ENCODE measurements at places on chromosomes 4 and X.

DNA sequence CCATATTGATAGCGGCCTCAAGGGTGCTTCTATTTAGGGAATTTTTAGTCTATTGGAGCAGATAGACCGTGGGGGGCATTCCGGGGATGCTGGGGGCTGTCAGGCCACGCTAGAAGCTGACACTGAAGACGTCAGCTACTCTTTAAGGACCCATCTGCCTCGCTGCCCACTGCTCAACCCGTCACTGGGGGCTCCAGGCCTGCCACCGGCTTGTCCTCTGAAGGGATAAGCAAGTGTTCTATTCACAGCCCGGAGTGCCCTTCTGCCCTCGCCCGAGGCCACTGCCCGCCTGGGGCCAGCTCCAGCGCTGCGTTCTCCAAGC, 679 bp upstream of the MSL3 start:
- no peak for DNase-seq

DNA sequence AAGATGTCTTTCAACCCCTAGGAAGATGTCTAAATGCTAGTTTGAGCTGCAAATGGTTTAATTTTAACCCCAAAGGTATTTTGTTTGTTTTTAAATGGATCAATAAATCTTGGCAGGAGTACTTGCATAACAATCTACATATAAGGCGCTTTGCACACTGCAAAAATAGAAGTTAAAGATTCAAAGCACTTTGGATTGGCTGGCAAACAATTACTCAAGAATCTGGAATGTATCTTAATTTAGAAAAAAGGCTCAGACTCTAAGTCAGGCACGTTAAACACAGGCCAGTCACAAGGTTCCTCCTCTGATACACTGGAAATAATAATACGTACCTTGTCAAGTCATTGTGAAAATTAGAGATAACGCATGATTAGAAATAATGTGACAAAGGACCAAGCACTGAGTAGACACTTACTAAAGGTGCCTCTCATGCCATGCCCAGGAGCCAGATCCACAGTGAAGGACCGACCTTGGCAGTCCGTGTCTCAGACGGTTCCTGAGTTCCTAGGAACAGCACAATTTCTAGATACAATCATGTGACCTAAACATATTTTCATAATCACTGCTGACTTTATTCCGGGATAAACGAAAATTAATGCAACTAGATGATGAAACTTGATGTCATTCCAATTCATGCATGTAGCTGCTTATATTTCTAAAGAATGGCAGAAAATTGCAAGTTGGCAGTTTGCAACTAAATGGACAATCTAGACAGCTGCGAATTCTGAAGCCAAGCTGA, 49.6 kb downstream of the PROM1 start:
- no peak for DNase-seq

DNA sequence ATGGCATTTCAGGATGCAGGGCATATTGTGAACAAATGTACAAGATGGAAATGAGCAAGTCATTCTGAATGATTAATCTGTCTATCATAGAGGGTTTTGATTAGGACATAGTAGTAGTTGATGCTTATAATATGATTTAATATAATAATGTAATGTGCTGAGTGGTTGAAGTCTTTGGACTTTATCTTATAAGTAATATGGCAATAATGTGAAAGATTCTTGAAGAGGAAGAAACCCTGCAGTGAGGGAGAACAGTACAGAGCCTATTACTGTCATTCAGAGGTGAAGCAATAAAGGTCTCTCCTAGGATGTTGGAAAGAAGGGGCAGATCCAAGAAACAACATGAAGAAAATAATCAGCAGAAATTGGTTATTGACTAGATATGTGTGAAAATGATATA, 16.6 kb downstream of the NFKB1 start:
- DNase-seq: no peak

DNA sequence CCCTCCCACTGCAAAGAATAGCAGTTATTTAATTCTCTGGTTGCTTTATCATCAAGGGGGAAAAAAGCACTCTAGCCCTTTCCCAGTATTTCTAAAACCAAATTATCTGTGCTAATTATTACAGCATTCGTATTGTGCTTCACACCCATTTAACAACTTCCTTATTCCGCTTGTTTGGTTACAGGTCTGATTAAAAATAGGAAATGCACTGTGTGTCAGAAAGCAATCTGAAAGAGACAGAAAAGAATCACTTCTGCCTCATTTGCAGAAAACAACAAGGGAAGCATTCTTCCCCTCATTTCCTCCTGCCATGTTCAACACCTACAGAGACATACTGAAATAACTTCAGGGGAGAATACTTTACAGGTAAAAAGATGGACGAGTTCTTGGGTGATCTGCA, 114.9 kb upstream of the MAP3K15 start:
- DNase-seq: no peak

- DNase-seq: no peak
Observed at GRCh38 chrX:109939498-109939897, 63.4 kb upstream of the TMEM164 start.

- no peak for DNase-seq
Observed at GRCh38 chr4:148261848-148262247, 180.4 kb downstream of the NR3C2 start.

GRCh38 chrX:124415115-124415800, 68.9 kb downstream of the SH2D1A start:
- no peak for DNase-seq

- no peak for DNase-seq
Observed at GRCh38 chrX:42869011-42869410, 91.0 kb upstream of the PPP1R2C start.

GRCh38 chr4:155818639-155819038, 47.4 kb downstream of the ASIC5 start:
- DNase-seq: no peak

DNA sequence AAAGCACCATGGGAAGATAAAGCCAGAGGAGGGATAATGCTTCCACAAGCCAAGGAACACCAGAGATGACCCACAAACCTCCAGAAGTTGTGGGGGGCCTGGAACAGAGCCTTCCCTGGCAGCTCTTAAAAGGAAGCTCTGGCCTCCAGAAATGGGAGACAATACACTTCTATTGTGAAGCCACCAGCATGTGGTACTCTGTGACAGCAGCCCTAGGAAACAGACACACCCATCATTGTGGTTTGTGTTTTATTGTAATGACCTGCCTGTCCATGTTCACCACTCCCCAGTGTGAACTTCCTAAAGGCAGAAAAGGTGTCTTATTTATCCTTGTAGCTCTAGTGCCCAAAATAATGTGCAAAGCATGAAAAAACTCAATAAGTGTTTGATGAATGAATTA, 264.1 kb upstream of the GATB start:
- DNase-seq: no peak

GRCh38 chr4:169342906-169343564, 72.3 kb upstream of the SH3RF1 start:
- no peak for DNase-seq

GRCh38 chr4:77662396-77662795, 56.8 kb downstream of the CXCL13 start:
- no peak for DNase-seq

DNA sequence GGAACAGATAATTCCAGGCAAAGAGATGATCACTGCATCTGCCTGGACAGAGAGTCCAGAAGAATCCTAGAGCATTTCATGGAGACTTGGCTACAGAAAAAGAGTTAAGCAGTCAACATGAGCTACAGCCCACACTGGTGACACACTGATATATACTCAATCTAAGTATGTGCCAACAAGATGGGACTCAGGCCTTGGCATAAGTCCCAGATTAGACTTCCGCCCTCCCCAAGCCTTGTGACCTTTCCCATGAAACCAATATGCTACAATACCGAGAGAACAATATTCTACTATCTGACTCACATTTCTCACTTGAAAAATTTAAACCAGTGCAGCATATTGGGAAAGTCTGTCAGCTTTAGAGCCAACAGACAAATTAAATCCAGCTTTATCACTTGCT, 65.7 kb upstream of the SLITRK2 start:
- no peak for DNase-seq

DNA sequence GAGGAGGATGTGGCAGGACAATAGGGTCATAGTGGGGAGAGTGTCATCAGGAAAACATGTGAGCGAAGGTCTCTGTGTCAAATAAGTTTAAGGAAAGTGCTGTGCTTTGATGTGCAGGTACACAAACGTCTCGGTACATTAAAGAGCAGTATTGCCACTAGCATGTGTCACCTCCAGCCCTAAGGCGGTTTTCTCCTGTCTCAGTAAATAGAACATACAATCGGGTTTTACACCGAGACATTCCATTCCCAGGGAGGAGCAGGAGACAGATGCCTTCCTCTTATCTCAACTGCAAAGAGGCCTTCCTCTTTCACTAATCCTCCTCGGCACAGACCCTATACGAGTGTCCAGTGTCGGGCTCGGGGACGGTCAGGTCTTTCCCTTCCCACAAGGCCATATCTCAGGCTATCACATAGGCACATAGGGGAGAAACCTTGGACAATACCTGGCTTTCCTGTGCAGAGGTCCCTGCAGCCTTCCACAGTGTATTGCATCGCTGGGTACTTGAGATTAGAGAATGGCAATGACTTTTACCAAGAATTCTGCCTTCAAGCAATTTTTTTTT, 684.5 kb downstream of the PDHA2 start:
- no peak for DNase-seq

DNA sequence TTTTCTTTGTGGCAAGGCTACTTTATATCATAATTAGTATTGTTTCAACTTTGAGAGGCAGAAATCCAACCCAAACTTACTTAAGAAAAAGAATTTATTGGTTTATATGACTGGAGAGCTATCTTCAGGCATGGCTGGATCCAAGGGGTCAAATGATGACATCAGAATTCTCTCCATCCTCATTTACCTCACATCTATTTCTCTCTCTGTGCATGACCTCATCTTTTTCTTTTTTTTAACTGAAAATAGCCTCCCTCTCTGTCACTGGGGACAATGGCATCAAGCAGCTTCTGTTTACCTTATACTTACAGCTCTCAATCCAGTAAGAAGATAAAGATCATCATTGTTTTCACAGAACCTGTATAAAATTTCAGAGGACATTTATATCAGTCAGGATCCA, 12.0 kb upstream of the EXOC1L start:
- DNase-seq: no peak

- no peak for DNase-seq
Observed at GRCh38 chrX:119690921-119691716, 1.8 kb downstream of the SEPTIN6 start.

DNA sequence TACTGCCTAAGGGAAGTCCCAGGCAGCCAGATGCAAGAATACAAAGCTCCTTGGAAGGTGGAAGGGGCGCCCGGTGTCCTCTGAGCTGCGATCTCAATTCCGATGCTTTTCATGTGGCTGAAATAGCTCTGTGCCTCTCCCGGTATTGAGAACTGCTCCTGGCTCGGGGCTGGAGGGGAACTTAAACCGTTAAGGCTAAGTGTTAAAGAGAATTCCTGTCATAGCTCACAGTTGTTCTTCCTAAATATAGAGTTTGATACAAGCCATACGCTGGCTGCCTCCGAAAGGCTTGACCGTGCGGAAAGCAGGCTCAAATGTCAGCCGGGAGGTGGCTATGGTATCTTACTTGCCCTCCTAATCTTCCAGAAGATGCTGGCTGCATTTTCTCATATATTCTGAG, at the start of gene SMPX:
Gene SMPX (minus strand): TSS at position 157 of the 400 bp plus-strand sequence. CDS start 3,826 bp downstream, outside the sequence.
- DNase-seq: no peak

GRCh38 chr4:89009115-89009514, 47.9 kb downstream of the FAM13A start:
- DNase-seq: no peak

GRCh38 chr4:58602731-58603359, 1492.7 kb upstream of the IGFBP7 start:
- no peak for DNase-seq

DNA sequence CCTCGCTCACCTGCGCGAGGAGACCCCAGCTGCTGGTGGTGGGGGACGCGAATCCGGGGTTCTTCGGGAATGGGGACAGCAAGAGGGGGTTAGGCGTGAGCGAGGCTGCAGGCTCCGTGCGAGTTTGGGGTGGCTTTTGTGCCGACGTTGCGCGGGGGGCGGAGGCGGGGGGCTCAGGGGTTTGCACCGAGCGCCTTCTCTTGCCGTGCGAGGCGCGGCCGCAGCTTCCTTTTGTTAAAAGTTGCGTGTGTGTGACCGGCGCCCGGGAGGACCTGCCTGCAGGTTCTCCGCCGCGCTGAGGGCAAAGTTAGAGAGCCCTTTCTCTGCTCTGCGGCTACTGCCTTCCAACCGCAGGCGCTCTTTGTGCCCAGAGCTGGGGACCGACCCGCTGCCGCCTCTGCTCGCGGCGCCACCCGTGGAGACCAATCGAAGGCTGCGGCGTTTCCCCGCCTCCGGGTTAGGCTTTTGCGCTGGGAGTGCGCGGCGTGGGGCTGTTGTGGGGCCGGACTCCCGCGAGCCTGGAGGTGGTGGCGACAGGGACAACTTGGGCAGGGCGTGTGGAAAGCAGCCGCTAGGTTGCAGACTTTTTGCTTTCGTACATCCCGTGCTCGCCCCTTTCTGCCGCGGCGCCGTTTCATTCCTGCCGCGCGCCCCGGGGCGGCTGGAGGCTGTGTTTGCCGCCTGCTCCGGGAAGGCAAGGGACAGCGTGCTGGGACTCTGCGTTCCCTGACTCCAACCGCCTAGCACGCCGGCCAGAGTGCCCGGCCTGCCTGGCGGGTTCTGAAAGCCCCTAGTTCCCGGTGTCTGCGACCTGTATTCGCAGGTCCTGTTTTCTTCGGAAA, 716 bp downstream of the KIT start:
- peak; percentile 29 for DNase-seq

- no peak for DNase-seq
Observed at GRCh38 chrX:65671966-65672365, 4.5 kb downstream of the MSN start.

DNA sequence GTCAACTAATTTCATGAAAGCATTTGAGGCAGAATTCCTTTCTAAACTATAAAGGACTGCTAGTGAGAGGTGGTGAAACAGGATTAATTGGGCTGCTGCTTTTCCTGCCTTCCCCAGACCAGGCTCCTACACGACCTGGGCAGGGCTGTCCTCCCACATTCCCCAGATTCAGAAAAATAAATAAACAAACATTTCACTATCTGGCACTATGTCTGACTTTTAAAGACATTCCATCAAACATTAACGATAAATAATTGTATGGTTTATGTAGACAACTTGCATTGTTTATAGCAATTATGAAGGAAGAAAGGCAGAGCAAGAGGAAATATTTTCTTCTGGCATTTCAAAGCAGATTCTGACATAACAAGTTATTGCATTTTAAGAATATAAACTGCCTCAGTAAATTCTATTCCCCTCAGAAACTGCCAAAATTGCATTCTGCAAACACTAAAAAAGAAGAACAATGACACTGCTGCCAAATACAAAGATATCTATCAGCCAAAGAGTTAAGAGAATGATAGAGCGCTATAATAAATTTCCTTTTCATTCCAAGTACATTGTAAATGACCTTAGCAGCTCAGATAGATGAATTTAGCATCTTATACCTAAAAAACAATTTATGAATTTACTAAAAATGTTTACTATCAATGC, 214.7 kb upstream of the INTU start:
- DNase-seq: no peak

- no peak for DNase-seq
Observed at GRCh38 chrX:31228909-31229308, 157.1 kb upstream of the FTHL17 start.

- no peak for DNase-seq
Observed at GRCh38 chr4:138659812-138660316, 355.7 kb upstream of the NOCT start.

GRCh38 chr4:6178757-6179156, 21.6 kb downstream of the JAKMIP1 start:
- no peak for DNase-seq
